Activated naive CD8-positive, alpha-beta T cell treated with anti-CD3 and anti-CD28 coated beads for 36 hours (primary cell): ENCODE measurements at places on chromosomes 2 and 18.

DNA sequence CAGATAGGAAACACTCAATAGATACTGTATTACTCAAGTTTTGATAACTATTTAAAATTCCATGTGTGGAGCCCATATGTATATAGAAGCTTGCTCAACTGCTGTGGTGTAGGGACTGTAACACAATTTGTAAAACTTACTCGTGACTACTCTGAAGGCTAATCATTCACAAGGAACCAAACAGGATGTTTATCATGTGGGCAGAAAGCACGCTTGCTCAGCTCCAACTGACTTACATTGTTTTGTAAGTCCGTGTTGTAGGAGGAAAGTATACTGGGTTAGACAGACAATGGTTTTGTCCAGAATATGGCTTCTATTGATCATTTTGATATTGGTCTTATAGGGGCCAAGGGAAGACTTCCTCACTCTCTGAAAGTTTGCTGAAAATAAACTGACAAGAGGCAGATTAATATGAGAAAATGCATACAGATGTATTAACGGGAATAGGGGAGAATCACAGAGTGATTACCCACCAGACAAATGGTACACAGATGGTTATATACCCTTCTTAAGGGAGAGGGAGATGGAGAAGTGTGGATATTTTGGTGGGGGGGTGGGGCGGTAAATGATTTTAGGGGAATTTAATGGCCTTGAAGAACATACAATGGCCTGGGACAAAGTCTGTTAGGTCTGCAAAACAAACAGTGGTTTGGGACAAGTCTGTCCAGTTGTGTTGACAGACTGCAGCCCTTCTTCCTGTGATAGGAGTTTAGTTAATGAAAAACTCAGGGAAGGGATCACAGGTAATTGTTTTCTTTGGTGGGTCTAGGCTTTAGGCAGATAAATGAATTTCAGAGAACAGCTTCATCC, 259.3 kb upstream of the SP5 start:
- no peak for DNase-seq

- DNase-seq: peak; percentile 16
These were observed 161.4 kb downstream of the BCL2 start for GRCh38 chr18:63158012-63158631.

GRCh38 chr2:240582781-240583180, 3.8 kb upstream of the CAPN10 start:
- DNase-seq: no peak

- no peak for DNase-seq
These were observed 411.8 kb downstream of the FBXO15 start for GRCh38 chr18:73735836-73736235.

DNA sequence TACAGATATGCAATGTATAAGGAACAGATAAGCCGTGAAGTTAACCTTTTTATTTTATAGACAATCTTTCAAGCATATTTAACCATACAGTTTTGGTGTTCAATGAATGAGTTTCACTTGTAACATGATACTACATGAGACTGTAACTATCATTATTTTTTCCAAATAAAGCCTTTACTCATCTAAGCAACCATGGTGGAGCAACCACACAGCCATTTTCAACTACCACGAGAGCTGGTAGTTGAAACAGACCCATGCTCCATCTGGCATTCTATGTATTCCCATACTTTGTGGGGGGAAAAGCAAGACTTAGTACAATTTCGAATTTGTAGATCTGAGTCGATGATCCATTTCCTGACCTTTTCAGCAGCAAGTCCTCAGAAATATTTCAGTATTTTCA, 159.3 kb upstream of the RND3 start:
- no peak for DNase-seq

DNA sequence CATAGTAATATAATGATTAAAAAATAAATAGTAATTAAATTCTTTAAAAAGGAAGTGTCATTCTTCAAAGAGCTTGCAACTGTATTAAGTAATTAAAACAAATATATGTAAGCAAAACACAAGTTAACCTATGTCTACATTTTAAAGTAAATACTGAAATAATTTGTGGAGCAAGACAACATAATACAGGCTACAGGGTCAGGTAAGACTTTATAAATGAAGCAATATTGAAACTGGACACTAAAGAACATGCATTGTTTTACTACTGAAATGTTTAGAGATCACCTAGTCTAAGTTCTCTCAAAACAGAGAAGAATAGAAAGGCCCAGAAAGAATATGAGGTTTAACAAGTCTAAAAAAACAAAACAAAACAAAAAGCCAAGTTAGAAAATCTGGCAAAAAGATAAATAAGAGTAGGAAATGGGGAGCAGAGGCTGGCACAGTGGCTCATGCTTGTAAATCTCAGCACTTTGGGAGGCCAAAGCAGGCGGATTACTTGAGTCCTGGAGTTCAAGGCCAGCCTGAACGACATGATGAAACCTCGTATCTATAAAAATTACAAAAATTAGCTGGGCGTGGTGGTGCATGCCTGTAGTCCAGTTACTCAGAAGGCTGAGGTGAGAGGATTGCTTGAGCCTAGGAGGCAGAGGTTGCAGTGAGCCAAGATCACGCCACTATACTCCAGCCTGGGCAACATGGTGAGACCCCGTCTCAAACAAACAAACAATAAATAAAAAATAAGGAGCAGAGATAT, 34.4 kb downstream of the VPS54 start:
- DNase-seq: no peak

GRCh38 chr2:159573846-159574606, 42.3 kb downstream of the BAZ2B start:
- no peak for DNase-seq

DNA sequence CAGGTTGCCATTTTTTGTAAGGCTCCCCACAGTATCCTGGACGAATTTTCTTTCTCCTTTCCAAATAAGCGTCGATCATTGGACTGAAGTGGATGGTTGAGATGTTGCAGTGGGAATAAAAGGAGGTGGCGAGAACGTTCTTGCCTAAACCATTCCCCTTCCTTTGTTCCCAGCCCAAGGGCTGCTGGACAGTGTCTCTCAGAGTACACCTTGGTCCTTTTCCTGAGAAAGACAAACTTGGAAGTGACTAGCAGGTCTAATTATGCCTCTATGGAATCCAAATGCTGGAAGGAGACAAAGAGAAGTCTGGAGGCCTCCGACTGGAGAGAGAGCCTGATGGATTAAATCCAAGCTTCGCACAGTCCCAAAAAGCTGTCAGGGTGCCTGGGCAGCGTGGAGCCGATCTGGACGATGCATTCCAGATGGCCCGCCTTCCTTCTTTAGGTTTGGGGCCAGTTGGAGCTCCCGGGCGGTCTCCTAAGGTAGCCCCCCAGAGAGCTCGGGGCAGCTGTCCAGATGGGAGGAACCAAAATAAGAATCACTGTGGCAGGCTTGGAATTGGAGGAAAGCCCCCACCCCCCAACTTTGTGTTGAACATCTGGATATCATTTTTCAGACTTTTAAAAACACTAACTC, 186.8 kb downstream of the TMEM247 start:
- no peak for DNase-seq

DNA sequence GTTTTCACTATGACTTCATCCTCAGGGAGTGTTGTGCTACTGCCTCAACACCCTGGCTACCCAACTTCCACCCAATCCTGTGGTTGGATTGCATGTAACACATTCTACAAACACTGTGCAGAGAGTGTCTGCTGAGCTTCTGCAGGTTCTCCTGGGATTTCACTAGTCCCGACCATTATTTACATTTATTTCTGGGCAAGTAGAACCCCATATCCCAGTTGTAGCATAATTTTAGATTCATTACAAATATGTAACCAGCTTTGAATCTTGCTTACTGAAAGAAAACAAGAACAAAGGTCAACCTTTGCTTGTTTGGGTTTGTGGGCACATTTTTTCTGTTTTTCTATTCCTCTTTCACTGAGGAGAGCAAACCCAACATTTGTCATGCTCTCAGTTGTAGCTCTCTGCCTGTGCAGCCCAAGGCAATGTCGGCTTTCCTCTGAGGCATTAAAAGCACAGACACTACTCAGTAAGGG, 2036.1 kb upstream of the LRRTM1 start:
- no peak for DNase-seq

GRCh38 chr2:197628043-197628500, 47.3 kb downstream of the RFTN2 start:
- no peak for DNase-seq

- DNase-seq: no peak
These were observed 214.3 kb downstream of the KCNS3 start for GRCh38 chr2:18092760-18093159.

- no peak for DNase-seq
These were observed 202.4 kb downstream of the INSIG2 start for GRCh38 chr2:118290411-118291250.

DNA sequence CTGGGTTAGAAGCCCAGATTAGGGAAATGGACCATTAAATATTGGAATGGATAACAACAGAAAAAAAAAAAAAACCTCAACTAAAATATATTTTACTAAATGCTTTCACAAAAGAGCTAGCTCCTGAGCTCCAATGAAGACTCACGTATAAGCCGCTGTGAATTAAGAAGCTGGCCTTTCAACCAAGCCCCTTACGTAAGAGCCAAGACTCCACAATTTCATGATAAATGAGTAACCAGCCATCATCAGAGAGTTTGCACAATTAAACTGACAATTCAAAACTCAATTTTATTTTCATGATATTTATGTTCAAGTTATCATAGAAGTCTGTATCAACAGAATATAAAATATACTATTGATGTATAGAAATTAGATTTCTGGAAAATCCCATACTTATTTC, 70.7 kb upstream of the HNRNPA3 start:
- DNase-seq: no peak

DNA sequence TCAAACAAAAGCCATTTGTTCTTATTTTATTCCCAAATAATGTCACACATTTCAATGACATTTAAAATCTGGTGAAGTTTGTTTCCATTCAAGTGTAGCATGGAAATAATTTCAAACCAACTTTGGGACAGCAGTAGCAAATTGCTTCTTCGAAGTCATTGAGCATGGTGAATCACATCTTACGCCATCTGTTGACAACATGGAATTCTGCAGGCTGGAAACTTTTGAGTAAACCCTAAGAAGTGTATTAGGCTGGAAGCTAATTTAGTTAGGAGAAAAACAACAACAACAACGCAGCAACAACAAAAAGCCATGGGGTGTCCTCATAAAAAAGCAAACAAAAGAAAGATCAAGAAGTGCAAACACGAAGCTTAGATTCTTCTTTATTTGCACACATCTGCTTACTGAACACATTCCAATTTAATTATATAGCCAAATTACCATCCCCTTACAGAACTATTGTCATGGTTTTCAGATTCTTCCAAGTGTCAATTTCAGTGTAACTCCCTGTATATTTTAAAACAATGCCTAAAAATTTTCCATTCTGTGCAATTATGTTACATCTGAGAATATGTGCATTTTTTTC, 659.0 kb upstream of the CDH7 start:
- DNase-seq: no peak

- no peak for DNase-seq
These were observed 144.8 kb downstream of the CDH2 start for GRCh38 chr18:28032177-28032576.

- no peak for DNase-seq
These were observed 92.3 kb downstream of the BIN1 start for GRCh38 chr2:127014630-127015029.

DNA sequence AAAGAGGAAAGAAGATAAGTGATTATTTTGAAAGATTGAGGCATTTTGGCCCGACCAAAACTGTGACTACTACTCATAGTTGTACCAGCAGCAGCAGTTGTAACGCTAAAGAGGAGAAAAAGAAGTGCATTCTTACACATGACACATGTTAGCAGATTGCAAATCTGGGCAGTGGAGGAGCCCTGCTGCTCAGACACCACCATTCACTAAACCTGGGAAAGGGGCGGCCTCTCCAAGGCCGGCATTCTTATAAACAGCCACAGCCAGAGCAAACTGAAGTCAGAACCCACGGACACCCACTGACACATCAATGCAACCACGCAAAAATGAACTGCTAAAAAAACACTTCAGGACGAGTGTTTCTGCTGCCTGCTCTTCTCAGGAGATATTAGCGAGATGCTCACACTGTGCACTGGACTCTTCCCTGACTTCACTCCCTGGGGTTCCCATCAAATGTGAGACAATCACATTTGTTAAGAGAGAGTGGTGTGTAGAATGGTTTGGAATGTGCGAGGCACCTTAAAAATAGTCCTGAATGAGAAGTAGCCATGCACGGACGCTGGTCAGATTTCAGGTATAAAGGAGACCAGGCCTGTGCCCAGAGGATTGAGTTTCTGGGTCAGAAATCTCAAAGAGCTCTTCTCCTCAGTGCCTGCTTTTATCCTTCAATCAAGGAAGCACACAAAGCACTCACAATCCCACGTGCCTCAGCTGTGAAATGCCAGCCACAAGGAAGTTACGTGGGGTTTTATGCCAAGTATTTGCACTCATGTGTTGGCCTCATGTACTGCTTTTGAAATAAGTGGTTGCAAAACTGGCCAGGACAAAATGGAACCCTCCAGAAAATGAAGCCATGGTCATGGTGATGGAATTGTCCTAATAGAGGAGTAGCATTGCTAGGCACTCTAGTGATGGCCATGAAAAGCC, 83.4 kb downstream of the MTCL1 start:
- no peak for DNase-seq
